Cortex of kidney (tissue), 1 donor: ENCODE measurements at places on chromosomes 12 and 14.

- DNase-seq, result no peak
Observed at GRCh38 chr12:111873113-111873512, 31.1 kb downstream of the MAPKAPK5 start.

DNA sequence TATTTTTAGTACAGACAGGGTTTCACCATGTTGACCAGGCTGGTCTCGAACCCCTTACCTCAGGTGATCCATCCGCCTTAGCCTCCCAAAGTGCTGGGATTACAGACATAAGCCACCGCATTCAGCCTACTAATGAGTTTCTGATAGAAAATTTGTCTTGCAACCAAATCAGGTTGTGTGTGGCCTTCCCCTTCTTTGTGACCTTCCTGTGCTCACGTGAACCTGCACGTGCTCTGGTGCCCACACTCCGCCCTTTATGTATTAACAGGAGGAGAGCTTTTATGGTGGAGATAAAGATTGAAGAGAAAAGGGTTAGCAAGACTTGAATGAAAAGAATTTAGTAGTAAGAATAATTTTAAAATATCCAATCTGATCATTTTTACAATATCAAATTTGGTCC is 343.5 kb upstream of the TMEM132C start:
- no peak for DNase-seq

DNA sequence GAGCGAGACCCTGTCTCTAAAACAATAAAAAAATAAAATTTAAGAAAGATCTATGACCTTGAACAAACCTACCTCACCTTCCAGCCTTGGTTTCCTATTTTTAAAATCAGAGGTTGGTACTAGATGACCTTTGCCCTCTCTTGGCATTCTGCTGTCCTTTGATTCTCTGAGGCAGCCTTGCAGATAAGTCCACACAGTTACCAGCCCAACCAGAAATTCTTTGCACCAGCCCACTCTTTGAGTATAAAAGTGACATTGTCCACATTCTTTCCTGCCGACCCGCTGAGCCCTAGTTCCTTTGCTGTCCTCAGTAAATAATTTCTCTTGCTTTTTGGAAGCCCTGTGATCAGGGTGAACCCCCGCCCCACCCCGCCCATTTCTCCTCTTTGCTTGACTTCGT is 150.4 kb downstream of the PHETA1 start:
- DNase-seq, result no peak

DNA sequence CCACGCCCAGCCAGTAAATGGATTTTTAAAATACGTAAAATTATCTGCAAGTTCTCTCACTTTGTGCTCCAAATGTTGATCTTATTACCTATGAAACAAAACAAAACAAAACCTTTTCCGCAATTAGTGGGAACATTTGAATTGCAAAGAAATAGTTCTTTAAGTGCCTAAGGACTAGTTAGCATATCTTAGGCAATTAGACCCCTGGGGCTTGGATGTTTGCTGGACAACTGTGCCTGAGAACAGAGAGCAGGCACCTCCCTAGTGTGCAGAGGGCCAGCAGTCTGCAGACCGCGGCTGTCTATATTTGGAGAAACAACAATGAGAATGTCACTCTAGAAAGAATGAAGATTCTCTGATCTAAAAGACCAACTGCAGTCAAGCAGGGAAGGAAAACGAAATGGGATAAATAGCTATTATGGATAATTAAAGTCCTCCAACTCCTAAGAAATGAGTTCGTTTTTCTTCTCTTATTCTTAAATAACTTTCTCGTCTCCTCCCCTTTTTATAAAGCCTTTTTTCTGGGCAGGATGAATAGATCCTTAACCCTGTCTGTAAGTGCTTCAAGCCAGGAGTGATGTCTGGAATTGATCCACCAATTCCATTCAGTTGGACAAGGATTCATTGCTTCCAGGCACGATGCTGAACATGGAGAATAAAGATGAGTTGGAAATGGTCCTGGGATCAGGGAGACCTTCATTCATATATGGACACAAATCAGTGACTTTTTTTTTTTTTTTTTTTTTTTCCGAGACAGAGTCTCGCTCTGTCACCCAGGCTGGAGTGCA is 16.2 kb downstream of the SLC17A8 start:
- DNase-seq, result no peak

GRCh38 chr14:103157969-103158368 is 34.7 kb downstream of the TNFAIP2 start:
- no peak for DNase-seq

DNA sequence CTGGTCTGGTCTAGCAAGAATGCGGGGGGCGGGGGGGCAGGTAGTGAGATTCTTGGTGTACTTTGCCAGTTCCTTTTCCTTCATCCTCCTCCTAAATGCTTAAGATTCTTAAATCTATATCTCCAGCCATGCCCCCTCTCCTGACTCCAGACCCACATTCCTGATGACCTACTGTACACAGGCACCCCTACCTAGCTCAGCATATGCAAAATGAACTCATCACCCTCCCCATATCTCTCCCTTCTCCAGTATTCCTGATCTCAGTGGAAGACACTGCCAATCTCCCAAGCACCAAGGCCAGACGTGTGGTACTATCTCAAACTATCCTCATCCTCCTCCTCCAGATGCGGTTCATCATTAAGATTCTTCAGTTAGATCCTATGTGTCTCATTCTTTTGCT is 215.8 kb downstream of the SPTSSA start:
- no peak for DNase-seq

DNA sequence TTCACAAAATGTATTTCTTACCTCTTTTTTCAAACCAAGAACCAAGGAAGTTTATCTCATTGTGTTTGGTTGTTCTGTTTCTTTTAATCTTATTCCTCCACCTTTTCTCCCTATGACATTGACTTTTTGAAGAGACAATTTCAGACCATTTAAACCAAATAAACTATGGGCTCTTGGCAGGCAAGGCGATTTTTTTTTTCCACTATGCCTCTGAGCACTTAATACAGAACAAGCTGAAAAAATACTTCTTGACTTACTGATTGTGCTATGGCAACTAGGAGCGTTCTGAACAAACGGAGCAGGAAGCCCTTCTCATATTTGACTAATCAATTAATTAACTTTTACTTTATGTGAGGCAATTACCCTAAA is 98.0 kb downstream of the ZNF664 start:
- DNase-seq, result no peak

DNA sequence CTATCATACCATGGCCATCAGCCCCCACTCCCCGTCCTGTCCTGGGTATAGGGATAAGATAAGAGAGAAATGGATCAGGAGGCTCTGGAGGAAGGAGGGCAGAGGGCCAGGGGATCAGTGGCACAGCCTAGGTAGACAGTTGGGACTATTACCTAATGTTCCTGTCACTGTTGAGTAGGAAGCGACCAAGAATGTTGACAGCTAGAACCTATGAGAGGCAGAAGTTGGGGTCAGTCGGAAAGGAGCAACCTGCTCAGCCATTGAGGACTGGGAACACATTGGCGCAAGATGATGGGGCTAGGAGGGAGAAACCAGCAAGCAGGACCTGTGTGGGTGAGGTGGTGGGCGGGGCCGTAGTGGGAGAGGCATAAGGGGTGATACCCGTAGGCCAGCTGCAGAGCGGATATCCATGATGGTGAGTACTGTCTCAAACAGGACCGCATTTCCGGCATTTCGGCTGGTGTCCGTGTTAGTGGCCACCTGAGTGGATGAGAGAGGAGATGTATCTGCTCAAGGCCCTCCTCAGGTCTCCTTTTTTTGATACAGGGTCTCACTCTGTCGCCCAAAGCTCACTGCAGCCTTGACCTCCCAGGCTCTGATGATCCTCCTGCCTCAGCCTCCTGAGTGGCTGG is 3.3 kb downstream of the AP1G2 start:
- no peak for DNase-seq

GRCh38 chr14:98665007-98665406 is 607.0 kb downstream of the BCL11B start:
- no peak for DNase-seq

GRCh38 chr12:104510145-104510872 is 53.6 kb downstream of the CHST11 start:
- no peak for DNase-seq
